ENCODE measurements at places on chromosomes 6 and 20. TPM values are rescaled to one million over a fixed set of nuclear protein-coding genes. Genes with fewer than 3 reads are reported as not detected.

WFDC10B gene
- not detected for total RNA-seq

MLIP gene
- 387 TPM for total RNA-seq

TRAPPC3L gene
- 0.29 TPM for total RNA-seq

MTO1 gene
- 18.8 TPM for total RNA-seq

DNA sequence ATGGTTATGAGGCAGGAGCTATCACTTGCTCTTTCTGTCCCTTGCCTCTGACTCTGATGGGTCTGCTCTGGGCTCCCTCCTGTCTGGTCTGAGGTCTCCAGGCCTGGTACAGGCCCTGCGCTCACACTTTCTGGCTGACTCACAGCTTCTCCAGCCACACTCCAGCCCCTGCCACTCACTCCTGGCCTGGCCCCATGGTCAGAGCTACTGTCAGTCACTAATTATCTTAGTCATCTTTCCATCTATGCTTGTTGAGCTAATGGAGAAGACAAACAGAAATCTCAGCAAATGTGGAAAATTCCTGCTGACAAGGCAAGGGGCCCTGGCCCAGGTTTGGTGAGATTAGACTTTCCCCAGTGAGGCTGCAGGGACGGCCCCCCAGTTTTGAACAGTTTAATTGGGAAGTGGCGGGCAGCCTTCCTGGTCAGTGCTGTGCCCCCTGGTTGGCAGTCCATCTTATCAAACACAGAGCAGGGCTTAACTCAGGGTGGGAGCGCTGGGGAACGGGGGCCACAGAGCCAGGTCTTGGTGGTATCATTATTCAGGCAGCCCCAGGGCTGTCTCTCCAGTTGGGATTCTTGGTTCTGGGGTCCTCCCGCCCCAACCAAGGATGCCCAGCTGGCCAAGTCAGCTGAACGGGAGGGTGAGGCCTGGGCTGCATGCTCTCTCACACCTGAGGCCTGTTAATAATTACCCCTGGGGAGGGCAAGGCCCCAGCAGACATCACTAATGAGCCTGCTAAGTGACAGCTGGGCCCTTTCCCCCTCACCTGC, 63.4 kb downstream of the VEGFA start:
- DNase-seq = no peak

Measured in heart left ventricle (tissue), 16 donors.